ENCODE measurements at places on chromosomes 1 and 21. TPM values are rescaled to one million over a fixed set of nuclear protein-coding genes. Genes with fewer than 3 reads are reported as not detected.

KIF26B gene
- total RNA-seq, result 19.6 TPM

TDRD5 gene
- 0.34 TPM for total RNA-seq

KCNT2 gene
- 1.2 TPM for total RNA-seq

GRCh38 chr1:229203030-229203751, 67.7 kb upstream of the RAB4A start:
- no peak for DNase-seq

DNA sequence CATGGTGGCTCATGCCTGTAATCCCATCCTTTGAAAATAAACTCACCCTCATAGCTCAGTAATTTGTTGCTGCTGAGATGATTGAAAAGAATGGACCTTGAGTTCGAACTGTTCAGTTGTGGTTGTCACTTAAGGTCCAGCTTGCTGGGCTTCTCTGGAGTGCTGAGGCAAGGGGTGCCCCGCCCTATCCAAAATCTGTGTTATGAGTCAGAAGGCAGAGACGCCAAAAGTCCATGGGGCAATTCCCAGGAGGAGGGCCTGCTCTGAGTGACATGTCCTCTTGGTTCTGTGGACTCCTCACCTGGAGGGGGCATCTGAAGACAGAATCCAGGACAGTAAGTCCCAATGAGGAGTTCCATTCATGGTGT, 64.8 kb downstream of the MYOM3 start:
- DNase-seq, result no peak

DNA sequence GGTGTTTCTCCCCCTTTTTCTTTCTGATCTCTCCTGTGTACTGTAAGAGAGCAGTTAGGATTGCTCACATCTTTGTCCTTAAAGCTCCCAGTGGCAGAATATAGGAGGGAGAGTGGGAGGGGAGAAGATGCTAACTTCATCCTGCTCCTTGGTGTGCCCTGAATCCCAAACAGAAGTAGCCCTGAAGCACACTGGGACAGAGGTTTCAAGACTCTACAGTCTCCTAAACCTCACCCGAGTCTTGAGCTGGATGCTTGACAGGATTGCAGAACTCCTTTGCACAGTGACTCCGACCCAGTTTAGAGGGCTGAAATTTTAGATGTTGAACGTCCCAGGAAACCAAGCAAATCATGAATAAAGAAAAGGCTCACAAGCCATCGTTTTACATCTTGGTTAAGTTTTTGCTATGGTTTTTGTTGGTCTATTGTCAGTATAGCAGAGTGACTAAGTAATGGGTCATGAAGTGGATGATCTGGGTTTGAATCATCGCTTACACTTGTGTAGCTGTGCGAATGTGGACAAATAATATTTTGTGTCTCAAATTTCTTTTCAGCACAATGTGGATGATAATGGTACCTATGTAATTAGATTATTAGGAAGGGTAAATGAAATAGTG, 37.5 kb downstream of the XCL2 start:
- DNase-seq, result peak; percentile 32

DNA sequence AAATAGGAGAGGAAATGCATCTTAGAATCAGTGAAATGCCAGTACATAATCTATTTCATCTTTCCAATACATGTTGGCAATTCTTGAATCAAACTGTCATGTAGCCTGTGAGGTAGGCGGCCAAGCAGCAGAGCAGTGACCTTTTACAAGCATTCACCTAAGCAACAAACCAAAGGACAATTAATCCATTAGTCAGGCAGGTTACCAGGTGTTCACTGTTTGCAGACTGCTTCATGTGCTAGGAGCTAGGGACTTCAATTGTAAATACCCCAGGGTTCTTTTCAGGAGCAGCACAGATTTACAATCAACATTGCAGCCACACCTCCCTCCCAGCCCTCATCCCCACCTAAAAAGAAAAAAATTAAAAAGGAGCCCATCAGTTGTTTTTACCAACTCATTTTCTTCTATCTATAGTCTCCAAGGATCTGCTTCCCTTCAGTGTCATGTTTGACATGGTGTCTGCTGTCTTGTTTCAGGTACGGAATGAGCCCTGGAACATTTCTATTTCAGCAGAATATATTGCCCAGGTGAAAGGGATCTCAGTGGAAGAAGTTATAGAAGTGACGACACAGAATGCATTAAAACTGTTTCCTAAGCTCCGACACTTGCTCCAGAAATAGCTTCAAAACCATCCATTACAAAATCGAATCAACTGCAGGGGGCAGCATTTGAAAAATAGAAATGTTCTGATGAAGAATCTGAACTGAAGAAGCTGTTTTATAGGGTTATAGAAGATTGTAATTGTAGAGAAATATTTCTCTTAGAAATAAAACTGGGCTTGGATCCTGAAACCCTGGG, 23.0 kb downstream of the TATDN3 start:
- no peak for DNase-seq

DNA sequence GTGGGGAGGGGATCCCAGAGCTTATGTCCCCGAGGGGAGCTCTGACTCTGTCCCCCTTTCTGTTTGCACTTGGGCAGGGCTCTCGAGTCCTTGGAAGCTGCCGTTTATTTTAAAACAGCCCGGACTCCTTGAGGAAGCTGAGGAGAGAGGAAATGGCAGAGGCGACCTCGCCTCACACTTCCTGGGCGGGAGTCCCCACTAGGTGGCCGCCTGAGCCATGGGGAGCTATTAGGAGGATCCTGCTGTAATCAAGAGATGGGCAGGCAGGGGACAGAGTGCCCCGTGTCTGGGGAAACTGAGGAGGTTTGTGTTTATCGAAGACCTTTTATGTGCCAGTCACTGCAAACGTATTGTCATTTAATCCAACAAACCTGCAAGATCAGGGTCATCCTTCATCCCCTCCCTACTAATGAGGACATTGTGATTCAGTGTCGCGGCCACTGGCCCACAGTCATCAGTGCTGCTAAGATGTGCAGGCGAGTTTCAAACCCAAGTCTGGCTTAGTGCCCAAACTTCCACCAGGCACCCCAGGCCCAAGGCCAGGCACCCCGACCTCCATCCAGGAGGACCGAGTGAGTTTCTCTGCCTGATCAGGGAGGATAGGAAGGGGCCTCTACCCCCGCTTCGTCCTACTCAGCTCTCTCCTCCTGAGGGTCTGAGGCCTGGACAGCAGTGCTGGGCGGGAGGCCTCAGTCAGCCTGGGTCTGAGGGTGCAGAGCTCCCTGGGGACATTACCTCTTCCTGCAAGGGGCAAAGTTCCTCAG, 316.9 kb upstream of the VAMP3 start:
- no peak for DNase-seq

DNA sequence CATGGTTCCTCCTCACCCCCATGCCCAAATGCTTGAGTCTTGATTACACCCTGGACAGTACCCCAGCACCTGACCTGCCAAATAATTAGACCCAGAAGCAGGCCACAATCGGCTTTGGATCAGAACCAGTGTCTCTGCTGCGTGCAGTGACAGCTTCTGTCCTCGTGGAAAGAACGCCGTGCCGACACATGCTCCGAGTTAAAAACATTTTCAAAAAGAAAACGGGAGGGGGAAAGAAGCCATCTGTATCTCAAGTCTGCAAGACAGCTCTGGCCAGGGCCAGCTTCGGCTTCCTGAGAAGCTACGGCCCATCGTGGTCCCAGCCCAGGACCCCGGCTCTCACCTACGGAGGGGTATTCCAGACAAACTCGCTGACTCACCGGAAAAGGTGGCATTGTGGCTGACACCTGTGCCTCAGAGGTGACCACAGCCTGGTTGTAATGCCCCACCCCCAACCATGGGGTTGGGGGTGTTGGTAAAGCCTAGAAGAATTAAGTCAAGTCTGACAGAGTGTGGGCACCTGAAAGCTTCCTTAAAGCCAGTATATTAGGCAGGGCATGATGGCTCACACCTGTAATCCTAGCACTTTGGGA, 25.8 kb downstream of the SSBP3 start:
- no peak for DNase-seq

- DNase-seq, result no peak
These were observed 14.4 kb downstream of the PHLDA3 start for GRCh38 chr1:201454608-201455007.

DNA sequence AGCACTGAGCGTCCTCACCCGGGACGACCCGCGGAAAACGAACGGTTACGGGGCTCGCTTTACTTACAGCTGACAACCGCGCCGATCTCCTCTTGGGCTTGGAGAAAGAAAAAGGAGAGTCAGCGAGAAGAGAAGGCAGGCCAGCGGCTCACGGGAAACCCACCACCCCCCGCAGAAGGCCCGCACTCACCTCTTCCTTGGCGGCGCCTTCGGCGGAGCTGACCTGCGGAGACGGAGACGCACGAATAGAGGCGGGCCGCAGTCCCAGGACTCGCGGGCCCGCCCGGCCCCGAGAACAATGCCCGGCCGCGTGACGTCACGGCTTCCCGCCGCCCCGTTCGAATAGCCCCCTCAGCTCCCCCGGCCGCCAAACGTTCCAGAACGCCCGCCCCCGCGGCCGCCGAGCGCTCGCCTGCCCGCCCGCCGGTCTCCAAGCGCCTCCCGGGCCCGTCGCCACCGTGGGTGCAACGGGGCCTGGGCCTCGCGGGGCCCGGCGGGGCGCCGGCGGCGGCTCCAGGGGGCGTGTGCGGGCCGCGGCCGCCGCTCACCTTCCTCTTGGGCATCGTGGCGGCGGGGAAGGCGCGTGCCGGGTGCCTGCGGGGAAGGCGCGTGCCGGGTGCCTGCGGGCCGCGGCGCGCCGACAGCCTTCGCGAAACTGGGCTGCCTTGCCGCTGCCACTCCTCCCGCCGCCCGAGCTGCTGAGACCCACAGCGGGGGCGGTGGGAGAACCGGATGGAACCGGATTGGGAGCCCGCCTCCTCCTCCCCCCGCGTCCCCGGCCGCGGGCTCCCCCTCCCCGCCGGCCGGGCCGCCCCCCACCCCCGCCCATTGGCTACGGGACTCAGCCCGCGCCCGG, at the start of gene HMGN1:
Gene HMGN1, minus strand, starts transcription at position 734 of the 856 bp plus-strand sequence. Its CDS starts 171 bp downstream, at position 563.
- no peak for DNase-seq

All from kidney epithelial cell (primary cell).